ENCODE measurements at places on chromosomes 7 and 10.

DNA sequence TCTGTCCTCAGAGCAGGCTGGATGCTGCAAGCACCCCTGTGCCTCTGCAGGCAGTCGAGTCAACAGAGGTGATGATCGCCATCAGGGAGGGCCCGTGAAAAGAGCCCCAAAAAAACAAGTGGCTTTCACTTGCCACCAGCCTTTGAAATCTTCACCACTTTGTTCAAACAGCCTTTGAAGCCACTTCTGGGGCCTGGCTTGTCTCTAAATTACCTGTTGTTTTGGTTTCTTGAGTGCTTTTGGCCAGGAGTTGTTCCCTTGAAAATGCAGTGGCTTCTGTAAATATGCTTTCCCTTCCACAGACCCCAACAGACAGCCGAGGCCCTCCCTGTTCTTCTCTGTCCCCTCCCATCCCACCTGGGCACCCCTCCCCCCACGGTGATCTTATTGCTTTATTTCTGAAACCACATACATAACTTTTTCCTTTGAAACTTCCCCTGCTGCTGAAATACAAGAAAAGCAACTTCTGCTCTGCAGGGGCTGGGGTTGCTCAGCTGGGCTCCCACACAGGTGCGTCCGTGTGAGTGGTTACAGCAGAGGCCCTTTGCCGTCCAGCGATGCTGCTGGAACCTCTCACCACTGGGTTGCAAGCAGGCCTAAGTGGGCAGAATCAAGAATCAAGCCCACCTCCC is 283.8 kb upstream of the SHH start:
- no peak for DNase-seq

- no peak for DNase-seq
Measured at GRCh38 chr7:95472581-95473161, 13.1 kb upstream of the ASB4 start.

GRCh38 chr7:77516085-77516484 is 21.0 kb upstream of the PTPN12 start:
- DNase-seq = no peak

- no peak for DNase-seq
Measured at GRCh38 chr10:63583397-63583796, 62.2 kb downstream of the REEP3 start.

DNA sequence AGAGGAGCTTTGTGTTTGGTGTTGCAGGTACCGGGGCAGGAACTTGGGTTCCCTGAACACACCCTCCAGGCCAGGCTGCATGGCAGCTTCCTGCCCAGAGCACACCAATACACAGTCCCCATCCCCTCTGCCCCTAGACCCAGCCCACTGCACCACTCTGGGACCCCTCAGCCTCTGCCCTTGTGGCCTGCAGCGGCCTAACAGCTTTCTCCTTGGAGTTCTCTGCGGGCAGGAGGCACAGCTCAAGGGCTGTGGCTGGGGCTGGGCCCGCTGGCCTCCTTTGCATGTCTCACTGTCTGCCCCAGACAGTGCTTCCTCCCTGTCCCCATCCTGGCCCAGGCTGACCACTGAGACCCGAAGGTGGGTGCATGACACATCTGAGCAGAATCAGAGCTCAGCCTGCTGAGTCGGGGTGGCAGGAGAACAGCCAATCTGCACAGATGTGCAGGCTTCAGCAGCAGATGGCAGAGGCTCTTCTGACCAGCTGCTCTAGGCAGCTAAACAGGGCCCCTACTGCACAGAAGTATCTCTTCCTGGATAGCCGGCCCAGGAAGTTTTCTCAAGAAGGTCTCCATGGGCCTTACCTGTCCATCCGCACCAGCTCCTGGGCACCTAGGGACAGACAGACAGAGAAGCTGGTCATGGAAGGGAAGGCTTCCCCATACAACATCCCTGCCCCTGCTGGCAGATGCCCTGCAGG is 20.8 kb downstream of the VSIR start:
- DNase-seq = no peak

GRCh38 chr7:20223356-20223755 is 6.2 kb upstream of the MACC1 start:
- DNase-seq = no peak

DNA sequence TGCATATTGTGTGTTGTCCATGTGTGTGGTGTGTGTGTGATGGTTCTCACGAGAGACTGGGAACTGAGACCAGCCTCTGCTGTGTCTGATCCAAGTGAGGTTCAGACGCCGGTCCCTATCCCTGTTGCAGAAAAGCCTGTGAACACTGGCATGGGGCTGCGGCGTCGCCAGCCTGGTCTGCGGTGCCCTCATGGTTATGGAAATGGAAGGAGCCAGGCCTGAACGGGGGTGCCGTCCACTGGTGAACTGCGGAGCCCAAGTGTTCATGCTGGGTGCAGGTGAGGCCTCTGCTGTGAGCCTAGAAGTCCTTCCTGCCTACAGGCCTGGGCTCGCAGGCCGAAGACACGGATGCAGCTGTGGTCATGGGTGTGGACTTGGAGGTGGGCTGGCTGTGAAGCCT is 18.7 kb upstream of the NCAPG2 start:
- no peak for DNase-seq

DNA sequence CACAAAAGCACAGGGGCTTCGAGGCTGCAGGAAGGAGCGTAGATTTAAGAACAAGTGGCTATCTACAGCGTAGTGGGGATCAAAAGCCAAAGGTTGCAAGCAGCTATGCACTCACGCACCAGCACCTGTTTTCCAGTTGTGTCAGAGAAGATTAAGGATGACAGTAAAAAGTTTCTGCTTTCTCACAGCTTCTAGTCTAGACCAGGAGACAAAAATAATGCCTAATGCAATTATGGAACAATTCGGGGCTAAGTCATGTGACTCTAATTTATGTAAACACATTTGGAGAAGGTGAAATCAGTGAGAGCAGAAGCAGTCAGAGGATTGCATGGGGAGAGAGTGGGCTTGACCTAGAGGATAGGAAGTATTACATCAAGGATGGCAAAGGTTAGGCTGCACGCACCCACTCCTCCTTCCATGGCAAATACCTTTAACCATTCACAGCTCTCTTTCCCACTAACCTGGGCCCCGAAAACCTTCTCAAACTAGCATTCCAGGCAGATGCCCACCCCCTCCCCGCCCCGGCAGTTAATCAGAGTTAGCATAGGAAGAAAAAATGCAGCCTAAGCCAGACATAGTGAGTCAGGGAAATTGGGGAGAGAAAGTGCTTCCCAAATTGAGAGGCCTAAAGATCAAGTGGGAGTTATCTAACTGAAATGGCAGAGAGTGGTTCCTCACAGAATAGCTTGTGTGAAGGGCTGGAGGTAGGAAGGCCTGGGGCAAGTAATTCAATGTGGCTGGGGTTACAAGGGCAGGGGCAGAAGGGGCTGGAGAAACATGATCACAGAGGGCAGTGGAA is 48.2 kb upstream of the GPAM start:
- DNase-seq = no peak

DNA sequence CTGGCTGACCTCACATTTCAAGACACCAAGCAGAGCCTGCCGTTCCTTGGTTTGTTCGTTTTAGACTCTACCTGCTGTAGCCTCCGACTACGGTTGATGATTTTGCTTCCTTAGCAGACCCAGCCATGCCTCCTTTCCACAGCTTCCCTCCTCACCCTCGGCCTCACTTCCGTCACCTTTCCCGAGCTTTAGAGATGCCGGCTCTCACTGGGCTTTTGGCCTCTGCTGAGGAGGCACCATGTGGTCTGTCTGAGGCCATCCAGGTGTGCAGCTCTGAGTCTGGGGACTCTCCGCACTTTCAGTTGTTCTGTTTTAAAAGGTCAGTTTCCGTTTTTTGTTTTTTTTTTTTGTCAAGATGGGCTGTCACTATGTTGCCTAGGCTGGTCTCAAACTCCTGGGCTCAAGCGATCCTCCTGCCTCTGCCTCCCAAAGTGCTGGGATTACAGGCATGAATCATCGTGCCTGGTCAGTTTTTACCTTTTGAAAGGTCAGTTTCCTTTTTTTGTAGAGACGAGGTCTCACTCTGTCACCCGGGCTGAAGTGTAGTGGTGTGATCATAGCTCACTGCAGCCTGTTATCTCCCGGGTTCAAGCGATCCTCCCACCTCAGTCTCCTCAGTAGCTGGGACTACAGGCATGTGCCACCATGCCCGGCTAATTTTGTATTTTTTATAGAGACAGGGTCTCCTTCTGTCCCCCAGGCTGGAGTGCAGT is 11.7 kb downstream of the ORAI2 start:
- no peak for DNase-seq

- no peak for DNase-seq
Measured at GRCh38 chr10:60203993-60204618, 185.6 kb downstream of the ANK3 start.

DNA sequence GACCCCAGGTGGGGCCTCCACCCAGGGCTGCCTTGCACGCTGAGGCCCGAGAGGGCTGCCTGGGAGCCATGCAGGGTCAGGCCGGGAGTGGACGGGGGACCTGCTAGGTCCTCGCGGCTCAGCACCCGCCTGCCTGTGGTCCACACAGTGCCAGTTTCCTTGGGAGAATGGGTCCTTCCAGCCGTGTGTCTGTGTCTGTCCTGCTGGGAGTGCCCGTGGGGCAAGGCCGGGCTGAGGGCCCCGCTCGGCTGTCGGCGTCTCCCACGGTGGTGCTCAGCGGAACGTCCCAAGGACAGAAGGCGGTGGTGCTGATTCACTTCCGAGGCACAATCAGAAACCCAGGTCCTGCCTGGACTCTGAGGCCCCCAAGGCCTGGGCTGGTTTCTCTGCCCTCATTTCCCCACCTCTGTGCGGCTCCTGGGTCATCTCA is 23.2 kb upstream of the GTPBP4 start:
- DNase-seq = no peak

GRCh38 chr10:132395704-132396493 is 1.1 kb upstream of the PWWP2B start:
- DNase-seq = no peak

GRCh38 chr10:100656454-100656853 is 88.9 kb upstream of the PAX2 start:
- DNase-seq = no peak

GRCh38 chr10:50894312-50894711 is 8.9 kb upstream of the A1CF start:
- DNase-seq = no peak

DNA sequence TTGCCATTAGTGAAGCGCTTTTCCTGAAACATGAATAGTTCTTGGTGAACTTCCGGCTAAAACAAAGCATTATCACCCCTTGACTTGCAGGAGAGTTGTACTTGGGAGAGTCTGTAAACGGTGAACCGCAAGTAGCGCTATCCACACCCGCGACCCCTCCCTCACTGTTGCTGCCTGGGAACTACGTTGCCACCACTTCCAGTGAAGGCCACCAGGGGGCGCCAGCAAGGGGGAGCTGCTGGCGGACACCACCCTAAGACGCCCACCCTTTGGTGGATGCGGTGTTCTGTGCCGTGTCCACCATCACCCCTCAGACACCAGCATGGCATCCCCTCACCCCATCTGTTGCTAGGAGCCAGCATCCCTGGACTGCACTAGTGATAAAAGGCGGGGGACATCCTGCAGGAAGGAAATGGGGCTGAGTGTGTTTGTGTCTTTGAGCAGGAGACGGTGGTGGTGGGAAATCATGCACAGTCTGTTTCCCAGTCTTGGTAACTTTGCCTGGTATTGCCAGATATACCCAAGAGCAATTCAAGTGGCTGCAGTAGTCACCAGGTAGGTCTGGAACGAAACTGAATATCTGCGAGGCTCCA is 298.2 kb downstream of the FRMD4A start:
- peak; percentile 66 for DNase-seq

DNA sequence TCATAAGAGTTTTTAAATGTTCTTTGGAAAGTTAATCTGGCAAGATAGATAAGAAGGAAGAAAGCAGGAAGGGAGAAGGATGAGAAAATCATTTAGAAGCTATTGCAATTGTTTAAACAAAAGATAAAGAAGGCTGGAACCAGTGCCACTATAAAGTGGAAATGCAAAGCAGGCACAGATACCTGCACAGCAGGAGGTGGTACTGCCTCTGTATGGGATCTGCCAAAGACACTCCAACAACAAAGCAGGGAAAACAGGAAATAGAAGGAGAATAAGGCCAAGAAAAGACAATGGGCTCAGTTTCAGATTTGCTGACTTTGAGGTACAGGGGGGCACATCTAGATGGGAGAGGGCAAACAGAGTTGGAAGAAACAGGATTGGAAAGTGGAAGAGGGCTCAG is 138.6 kb downstream of the PPP1R17 start:
- DNase-seq = no peak

DNA sequence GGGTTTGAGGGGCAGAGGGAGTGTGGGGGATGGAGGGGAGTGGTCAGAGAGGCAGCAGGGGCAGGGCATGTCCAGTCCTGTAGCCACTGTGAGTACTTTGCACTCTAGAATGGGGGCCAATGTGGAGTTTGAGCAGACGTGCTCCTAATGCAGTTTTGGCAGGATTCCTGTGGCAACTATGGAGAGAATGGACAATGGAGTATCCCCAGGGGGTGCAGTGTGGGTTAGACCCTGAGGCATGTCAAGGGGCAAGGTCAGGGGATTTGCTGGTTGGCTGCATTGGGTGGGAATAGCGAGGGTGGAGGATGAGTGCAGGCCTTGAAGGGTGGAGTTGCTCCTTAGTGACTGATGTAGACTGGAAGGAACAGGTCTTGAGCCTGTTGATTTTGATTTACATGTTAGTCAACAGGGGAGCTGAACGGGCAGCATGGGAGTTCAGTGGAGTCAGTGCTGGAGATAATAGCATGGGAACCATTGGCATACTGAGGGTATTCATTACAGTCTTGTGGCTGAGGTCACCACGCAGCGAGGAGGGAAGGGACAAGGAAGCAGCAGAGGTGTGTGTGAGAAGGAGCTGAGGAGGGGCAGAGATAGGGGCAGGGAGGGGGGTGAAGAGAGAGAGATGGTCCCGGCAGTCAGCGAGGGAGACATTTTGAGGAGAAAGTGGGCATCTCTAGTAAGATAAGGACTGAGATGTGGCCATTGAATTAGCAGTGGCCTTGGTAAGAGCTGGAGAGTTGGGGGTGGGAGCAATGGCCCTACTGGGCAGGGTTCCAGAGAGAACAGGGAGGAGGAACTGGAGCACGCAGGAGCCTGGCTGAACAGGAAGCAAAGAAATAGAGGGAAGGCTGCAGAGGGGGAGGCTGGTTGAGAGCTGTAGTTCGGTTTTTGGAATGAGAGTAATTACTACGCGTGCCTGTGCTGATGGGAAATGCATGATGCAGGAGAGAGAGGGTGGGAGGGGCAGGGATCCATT is 112.7 kb downstream of the CCNY start:
- DNase-seq = no peak

- no peak for DNase-seq
Measured at GRCh38 chr7:76293407-76293901, 9.0 kb upstream of the HSPB1 start.

DNA sequence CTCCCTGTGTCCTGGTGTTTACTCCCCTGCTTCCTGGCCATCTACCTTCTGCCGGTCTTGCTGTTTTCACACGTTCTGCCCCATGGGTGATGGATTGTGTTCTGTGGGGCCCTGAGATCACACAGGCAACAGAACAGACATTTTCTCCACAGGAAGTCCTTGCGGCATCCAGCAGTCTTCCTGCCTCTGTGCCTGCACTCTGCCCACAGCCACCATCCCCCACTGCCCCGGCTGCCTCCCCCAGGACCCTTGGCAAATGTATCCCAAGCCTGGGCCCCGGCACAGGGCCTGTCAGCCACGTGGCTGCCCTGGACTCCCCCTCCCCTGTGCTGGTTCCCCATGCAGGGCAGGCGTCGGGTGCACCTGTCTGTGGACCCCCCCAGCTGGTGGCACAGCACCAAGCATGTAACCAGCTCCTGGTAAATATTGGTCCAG is 184.2 kb downstream of the WDR37 start:
- no peak for DNase-seq

Measured in CD8-positive, alpha-beta T cell (primary cell).